Muscle of leg (tissue), 16 donors: ENCODE measurements at places on chromosomes 7 and 10. TPM values are rescaled to one million over a fixed set of nuclear protein-coding genes. Genes with fewer than 3 reads are reported as not detected.

ATG9B gene
- 0.22 TPM for total RNA-seq

SHH gene
- total RNA-seq: under 0.01 TPM

DNA sequence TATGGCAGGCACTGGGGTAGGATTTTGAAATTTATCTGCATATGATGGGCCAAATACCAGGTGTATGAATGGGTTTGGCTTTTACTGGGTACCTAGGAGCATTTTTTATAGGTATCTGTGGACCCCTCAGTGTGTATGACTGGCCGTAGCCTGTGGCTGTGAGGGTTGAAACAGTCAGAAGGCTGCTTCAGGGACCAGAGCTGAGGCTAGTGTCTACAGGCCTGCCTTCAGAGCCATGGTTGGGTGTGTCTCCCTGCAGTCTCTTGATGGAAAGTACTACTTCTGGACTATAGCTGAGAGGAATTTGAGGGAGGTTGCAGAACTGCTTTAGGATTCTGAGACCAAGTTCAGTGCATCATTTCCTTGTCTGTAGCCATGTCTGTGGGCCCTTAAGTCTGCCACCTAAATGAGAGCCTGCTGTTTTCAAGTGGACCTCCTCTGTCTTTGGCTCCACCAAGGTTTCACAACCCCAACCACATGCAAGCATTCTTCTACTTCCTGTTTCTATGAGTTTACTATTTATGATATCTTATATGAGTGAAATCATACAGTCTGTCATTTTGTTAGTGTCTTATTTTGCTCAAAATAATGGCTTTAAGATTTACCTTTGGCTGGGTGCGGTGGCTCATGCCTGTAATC is 19.9 kb upstream of the ZNF138 start:
- no peak for DNase-seq

- no peak for DNase-seq
Observed at GRCh38 chr10:84743483-84743882, 415.1 kb downstream of the CCSER2 start.

DNA sequence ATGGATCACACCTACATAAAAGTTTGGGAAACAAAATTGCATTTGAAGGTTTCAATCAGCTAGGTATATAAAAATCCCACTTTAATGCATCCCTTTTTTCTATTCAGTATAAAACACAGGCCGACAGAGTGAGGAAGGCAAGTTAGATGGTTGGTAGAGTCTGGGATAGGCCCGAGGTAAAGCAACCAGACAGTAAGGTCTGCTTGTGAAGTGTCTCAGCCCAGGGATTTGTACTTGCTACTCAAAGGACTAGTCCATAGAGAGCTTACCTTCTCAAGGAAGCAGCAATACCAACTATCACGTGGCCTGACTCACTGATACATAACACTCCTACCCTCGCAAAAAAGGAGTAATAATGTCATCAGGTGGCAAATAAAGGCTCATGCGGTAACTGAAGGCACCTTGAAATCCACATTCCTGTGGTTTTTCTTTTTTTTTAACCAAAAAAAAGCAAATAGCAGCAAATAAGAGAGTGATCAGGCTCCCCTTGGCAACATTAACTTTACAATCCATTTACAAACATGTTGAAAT is 56.2 kb upstream of the ATP6V0A4 start:
- DNase-seq: no peak

DNA sequence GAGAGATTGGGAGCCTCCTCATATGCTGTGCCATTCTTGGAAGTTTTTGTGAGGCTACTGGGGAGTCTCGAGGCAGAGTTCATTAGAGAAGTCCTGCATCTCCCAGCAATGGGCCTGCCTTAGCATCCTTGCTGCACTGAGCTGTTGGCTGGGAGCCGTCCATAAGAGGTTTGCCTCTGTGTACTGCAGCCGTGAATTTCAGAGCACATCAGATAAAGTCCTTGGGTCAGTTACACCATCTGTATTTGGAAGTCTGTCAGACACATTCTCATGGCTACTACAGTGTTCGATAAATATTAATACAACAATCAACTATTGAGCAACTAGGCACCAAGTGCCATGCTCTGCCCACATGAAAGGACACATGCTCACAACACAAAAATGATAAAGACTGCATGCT is 100.5 kb upstream of the SEC61G start:
- DNase-seq: no peak

- no peak for DNase-seq
Observed at GRCh38 chr10:78284381-78284780, 250.7 kb downstream of the RPS24 start.

GRCh38 chr7:80699045-80699638 is 60.7 kb downstream of the CD36 start:
- peak; percentile 81 for DNase-seq
